ENCODE measurements at places on chromosomes 6 and 20.
A peak's percentile ranks its signal among the peaks of the same experiment; 100 is the strongest.

- no peak for DNase-seq
Observed at GRCh38 chr20:62762801-62763368, 33.4 kb upstream of the MRGBP start.

- no peak for DNase-seq
Observed at GRCh38 chr6:74946961-74947360, 258.9 kb downstream of the COL12A1 start.

DNA sequence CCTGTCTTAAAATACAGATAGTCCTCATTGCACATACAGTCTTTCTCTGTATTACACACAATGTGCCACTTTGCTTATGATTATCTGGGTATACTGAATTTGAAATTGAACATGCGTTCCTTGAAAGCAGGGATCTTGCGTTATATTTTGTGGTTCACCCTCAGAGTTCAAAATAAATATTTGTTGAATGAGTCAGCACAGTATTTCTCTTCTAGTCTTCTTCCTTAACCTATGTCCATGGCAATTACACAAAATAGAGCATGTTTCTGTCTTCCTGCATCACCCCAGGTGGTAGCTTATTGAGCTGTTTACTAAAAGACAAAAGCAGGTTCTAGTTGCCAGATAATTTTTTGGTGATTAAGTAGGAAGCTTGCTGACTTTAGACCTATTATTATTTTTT is 272.9 kb upstream of the FERMT1 start:
- no peak for DNase-seq

DNA sequence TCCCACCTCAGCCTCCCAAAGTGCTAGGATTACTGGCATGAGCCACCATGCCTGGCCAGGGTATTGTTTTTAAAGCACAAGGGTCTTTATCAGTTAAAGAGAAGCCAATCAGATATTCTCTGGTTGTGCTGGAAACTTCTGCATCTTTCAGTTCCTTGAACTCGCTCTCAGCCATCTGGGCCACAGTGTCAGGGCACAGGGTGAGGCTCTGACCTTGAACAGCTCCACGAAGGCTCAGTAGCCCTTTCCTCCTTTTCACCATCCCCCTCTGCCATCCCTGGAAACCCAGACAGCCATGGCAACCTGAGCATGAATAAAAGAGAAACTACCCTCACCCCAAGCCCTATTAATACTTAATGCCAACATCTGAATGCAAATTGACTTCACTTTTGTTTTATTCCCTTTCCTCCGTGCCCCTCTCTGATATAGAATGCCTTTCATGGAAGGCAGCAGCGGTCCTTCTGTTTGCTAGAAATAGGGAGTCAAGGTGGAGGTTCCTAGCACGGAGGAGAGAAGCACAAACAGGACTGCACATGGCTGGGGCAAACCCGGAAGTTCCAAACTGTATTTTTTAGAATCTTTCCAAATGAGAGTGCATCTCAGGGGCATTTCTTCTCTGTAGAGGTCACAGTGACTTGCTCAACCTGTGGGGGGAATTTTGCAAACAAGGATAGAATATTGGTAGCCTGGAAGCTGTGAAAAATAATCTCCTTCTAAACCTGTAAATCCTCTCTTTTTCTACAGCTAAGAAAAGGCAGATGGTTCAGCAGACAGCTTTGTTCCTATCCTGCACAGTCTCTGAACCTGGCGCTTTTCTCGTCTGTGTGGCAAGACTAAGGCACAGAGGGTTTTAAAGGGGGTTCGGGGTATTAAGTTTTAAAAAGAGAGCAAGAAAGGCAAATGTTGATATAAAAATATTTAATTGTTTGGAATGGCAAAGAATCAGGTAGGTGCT is 176.4 kb upstream of the RREB1 start:
- DNase-seq: no peak

DNA sequence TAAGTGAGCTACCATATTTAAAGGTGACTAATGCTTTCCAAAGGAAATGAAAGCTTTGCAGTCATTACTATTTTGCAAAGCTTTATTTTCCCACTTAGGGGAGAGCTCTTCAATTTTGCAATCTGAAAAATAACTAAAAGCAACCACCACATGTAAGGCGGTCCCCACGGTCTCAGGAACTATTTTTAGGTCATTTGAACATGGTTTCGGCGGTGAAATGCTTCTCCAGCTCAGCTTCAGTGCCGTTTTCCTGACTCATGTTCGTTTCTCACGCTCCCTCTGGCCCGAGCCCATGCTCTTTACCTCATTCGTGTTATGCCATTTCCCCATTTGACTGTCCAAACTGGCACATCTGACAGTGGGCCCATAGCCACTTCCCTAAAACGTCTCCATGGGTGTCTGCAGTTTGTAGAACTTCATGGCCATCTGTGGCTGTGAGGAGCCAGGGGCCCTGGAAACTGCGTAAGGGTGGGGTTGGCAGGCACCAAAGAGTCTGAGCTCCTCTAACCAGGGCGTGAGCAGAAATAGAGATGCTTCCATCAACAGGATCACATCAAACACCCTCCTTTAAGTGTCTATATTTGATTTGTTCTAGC is 46.5 kb downstream of the ADTRP start:
- DNase-seq: peak; percentile 94

DNA sequence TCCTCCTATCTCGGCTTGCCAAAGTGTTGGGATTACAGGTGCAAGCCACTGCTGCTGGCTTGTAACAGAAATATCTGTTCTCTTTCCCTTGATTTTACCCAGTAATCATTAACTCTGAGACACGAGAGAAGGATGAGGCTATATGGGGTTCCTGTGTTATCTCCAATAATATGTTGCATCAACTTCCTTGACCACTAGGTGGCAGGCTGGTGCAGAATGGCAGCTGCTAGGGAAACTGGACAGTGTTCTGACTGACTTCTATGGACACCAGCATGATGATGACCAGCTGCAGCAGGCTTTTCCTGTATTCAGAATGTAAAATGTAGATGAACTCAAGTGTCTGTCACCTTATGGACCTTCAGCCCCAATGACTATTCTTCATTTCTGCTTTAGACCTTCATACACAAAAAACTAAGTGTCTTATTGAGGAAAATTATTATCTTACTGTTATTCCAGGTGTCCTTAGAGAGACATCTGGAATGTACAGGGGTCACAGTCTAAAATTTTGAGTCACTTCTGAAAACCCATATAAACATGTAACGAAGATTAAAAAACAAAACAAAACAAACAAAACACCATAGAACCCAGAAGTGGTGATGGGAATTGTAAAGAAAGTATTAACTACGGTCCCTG is 20.4 kb upstream of the CD109 start:
- DNase-seq: peak; percentile 24

GRCh38 chr20:52457826-52458225 is 266.2 kb upstream of the ZFP64 start:
- DNase-seq: no peak

DNA sequence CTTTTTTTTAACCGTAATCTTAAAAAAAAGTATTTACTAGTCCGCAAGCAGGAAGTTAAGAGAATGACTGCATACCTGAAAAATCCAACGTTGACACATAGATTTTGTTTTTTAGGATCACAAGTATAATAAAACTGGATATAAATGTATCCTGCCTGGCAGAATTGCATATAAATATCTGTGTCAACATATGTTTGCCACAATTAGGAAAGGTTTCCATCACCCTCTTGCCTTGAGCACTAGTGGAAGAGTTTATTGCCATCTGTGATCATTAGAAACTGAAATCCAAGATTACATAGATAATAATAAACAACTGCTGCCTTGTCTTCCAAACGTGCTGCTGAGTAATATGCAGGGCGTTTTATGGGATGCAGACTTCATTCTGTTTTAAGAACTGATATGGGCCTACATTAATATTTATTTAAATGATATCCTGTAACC is 27.9 kb downstream of the PLEKHG1 start:
- DNase-seq: peak; percentile 93

GRCh38 chr6:15331629-15332251 is 85.9 kb downstream of the JARID2 start:
- no peak for DNase-seq

DNA sequence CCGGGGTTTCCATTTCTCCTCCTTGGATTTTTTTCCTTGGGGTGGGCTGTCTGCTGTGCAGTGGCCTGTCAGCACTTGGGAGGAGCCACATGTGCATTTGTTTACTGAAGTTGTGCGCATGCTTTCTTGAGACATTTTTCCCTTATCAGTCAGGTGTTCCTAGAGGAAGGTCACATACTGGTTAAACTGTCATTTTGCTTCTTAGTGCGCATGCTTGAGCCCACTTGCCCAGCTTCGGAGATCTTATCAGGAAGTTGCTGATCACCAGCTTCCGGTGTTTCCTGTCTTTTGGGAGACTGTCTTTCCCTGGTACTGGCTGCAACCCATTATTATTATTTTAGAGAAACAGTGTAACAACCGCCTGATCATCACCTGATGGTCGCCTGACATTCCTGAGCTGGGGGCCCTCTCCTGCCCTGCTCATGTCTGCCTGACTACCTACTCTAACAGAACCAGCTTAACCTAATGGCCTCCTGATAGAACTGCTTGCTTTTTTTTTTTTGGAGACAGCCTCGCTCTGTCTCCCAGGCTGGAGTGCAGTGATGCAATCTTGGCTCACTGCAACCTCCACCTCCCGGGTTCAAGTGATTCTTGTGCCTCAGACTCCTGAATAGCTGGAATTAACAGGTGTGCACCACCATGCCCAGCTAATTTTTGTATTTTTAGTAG is 378 bp upstream of the ERVFRD-1 start:
- no peak for DNase-seq

GRCh38 chr20:48766961-48767960 is 60.5 kb downstream of the PREX1 start:
- DNase-seq: no peak

DNA sequence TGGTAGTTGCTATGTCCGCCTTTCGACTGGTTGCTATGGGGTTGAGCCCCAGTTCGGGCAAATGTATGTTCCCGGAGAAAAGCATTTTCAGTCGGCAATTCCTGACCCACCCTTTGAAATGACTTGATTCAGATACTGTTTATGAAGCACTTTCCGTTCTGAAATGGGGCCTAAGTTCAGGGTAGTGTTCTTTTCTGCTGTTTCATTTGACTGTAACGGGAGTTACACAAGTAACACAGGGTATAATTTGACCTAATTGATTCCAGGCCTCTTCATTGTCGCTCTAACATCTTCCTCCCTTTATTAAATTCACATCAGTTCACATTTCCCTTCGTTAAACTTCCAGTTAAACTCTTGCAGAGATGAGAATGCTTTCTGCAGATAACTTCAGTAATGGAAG is 85.5 kb downstream of the BMP6 start:
- no peak for DNase-seq

DNA sequence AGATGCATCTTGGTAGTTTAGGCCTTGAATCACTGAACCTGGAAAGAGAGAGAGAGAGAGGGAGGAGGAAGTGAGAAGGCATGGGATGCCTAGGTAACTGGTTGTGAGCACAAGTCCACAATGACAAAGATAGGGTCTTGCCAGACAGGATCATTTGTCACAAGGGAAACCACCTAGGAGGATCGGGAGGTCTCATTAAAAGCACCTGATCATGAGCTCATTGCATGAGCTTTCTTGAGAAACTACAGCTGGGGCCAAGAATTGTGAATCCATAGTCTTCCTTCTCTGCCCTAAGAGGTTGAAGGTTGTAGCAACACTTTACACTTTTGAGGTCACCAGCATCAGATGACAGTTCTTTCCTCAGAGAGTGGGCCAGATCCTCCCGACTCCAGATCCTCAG is 195.7 kb downstream of the CD83 start:
- DNase-seq: no peak

DNA sequence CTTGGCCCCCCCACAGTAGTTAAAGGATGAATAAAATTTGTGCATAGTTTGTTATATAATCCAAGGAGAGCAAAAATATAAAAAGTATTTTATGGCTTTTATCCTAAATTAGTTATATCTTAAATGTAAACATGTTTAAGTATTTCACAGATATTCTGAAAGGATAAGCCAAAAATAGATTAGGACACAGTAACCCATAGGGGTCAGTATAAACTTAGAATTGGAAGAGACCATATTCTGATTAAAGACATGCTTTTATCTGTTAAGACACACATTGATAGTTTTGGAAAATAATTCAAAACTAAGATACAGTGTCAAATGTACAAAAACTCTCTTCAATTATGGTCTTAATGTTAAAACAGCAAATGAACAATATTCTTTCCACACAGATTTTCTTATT is 4.5 kb upstream of the SERINC1 start:
- DNase-seq: no peak

GRCh38 chr6:79813143-79813850 is 134.1 kb downstream of the ELOVL4 start:
- no peak for DNase-seq

DNA sequence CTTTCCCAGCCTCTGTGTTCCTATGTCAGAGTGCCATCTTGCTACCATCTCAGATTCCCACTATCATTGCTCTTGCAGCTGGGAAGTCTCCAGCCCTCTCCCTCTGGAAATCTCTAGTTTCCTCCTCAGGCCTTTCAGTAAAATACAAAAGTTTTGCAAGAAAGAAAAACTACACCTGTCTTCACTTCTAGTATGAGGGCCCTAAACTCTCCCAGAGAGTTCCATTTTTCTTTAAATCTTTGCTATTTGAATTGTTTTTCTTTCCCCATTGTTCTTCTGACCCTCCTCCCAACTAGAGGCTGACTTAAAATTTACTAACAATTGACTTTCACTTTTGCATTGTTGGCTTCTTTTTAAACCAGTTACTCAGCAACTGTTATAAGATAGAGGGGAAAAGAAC is 62.8 kb downstream of the LY86 start:
- no peak for DNase-seq

GRCh38 chr20:38446441-38447209 is 11.5 kb upstream of the SNHG17 start:
- peak; percentile 83 for DNase-seq

- DNase-seq: no peak
Observed at GRCh38 chr20:20412750-20413149, 44.8 kb downstream of the INSM1 start.

DNA sequence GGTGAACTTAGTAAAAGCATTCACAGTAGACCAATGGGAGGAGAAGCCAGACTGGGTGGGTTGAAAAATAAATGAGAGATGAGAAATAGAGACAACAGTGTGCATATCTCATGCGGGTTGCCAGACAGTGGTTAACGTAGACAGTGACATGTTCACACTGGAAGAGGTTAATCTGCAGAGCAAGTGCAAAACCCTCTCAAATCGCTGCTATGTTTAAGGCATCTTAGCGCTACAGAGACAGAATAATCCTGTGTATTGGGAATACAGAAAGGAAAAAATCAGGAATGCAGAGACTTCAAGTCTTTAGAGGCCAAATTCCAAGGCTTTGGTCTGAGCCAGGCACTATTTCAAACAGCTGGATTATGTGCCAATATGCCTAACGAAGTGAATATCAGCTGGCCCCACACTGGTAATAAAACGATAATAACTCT is 107.1 kb downstream of the TSHZ2 start:
- no peak for DNase-seq

DNA sequence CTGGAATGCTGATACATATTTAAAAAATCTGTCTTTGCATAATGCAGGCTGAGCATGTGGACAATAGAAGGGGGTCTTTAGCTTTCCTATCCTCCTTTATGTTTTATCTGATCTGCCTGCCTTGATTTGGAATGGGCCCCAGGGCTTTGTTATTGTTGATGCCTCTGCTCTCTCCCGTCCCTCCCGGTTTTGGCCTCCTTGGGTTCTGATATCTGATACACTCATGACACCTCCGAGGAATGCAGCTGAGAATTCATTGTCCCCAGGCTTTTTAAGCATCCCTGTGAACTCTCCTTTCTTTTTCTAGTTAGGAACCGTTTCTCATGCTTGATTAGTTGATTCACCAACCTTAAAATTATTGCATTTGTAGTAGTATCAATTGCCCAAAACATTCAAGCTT is 185.5 kb upstream of the RALGAPA2 start:
- no peak for DNase-seq

Measured in AG09309 (cell line).